Kidney capillary endothelial cell (primary cell): ENCODE measurements at places on chromosomes 2 and 18.

DNA sequence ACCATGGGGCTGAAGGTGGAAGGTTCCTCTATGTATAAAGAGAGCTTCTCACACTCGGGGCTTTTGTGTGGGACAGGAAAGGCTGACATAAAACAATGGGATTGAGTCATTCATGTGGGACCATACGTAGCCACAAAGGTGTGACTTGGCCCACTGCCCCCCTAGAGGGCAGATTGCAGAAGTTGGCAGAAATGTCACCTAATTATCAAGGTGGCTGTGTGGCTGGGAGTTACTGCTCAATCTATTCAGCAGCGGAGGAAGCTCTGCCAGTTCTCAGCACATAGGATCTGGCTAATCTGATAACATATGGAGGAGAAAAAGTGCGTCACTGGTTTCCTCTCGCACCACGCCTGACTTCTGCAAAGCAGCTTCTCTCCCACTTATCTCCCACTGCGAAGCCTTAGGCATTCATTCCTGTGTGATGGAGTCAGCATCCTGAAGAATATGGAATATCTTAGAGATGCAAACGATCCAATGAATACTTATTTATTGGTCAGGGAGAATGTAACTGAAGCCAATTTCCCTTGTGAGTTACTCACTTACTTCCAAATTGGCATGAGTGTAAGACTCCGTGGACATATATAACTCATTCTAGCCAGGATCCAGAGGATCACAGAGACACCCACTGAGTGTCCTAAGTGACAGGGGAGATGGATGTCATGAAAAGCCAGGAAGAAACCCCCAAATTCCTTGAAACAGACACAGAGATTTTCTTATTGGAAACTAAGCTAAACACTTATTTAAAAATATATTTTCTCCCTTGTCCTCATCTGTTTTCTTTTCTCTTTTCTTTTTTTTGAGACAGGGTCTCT is 344.8 kb downstream of the TGIF1 start:
- DNase-seq = peak; percentile 94

DNA sequence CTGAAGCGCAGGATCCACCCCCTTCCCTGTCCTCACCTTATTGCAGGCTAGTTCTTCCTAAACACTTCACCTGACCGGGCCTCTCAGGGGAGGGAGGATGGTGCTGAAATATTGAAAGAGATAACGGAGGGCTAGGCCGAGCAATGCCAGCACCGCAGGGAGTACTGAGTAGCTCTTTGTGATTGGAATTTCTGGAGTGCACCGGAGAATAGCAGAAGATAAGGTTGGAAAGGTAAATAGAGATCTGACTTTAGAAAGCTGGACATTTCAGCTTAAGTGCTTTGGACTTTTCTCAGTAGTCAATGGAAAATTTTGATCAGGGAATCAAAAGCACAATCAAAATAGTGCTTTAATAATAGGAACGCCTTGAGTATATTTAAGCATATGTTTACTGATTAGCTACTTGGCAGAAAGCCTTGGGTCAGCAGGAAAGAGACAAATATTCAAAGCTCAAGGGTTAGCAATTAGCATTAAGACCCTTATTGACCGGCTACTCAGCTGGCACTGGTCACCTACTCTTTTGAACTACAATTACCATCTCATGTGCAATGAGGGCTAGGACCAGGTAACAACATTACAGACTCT is 142.9 kb upstream of the NDUFV2 start:
- DNase-seq = no peak

DNA sequence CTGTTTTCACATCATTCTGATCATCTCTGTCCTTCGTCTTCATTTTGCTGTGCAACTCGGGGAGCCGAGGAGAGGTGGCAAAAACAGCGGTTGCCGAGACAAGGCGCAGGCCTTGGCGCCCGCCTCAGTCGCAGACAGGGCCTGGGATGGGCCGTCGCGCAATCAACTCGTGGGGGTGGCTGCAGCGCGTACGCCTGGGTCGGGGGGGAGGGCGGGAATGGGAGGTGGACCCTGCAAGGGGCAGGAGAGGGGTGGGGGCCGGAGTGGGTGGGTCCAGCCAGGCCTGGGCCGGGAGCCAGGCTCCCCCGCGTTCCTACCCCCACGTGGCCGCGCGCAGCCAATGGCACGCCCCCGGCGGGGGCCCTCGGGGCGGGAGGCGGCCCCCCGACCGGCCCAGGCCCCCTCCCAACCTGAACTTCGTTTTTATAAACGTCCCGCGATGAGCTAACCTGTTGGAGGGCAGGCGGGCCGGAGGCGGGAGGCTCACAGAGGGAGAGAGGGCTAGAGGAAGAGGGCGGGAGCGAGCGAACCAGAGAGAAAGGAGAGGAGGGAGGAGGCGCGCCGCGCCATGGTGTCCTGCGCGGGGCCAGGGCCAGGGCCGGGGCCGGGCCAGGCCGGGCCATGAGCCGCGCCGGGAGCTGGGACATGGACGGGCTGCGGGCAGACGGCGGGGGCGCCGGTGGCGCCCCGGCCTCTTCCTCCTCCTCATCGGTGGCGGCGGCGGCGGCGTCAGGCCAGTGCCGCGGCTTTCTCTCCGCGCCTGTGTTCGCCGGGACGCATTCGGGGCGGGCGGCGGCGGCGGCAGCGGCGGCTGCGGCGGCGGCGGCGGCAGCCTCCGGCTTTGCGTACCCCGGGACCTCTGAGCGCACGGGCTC is at the start of gene HOXD13:
Gene HOXD13 (plus strand): TSS at position 452 of the 875 bp plus-strand sequence. CDS start 170 bp downstream, at position 622.
- no peak for DNase-seq

DNA sequence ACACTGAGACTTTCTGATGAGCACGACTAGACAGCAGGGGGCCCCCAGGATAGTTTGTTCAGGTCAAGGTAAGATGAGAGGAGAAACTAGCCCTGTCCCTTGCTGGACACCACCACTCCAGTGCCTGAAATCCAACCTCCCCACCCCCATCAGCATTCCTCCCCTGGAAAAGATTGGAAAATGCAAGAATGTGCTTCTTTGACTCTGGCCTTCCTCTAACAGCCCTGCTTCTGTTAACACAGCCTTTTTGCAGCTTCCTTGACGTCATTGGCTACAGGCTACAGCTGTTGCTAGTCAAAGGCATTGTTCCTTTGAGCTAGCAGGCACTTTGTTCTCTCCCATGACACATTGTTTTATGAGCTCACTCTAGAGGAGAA is 20.1 kb upstream of the LTBP1 start:
- peak; percentile 71 for DNase-seq

DNA sequence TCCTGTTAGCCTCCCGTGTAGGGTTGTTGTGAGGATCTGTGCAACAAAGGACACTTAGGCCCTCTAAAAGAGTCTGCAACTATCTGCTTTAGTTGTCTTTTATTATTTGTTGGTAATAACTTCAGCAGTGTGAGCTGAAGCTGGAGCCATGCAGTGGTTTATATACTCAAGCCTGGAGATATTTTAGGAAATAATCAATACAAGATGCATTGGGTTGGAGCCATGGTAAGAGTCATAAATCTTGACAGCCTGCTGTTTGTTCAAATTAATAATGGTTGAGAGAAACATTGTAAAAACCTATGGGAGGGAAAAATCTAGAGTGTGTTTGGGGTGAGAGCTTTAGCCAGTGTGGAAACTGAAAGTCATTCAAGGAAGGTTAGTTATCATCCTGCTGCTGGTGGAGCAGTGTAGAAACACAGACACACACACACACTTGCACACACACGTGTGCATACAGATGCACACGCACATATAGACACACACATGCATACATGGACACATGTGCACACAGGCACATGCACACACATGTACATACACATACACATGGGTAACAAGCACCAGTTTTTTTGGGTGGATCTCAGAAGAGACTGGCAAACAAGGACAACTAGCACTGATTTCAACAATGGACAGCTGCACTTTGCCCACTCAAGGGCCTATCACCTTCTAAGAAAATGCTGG is 51.0 kb downstream of the ACOXL start:
- DNase-seq = no peak

DNA sequence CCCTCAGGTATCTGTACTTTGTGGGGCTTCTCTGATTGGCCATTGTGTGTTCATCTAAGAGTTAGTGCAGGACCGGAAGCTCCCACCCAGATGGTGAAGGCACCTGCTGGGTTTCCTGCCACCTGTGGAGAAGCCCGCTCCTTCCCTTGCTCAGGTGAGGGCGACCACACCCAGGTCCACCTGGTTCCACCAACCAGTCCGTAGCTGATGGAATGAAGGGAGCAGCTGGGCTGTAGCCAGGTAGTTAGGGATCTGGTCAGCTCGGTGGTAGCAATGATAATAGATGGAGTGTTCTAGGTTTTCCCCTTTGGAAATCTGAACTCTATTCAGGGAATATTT is 16.0 kb downstream of the SH3BP4 start:
- no peak for DNase-seq

DNA sequence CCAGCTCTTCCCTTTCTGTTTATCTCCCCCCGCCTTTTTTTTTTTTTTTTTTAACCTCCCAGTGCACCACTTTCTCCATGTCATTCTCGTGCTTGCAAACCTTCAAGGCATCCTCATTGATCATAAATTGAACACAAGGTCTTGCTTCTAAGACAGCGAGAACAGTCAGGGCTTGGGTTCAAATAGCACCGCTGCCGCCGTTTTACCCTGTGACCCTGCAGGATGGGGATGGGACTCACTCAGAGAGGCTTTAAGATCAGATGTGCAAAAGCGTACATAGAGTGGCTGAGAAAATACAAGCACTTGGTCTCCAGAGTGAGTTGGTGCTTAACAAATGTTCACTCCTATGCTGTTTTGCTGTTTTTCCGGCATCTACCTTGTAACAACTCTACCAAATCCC is 93.6 kb downstream of the TCF7L1 start:
- DNase-seq = no peak

GRCh38 chr2:44844651-44845270 is 96.7 kb upstream of the SIX3 start:
- DNase-seq = no peak

DNA sequence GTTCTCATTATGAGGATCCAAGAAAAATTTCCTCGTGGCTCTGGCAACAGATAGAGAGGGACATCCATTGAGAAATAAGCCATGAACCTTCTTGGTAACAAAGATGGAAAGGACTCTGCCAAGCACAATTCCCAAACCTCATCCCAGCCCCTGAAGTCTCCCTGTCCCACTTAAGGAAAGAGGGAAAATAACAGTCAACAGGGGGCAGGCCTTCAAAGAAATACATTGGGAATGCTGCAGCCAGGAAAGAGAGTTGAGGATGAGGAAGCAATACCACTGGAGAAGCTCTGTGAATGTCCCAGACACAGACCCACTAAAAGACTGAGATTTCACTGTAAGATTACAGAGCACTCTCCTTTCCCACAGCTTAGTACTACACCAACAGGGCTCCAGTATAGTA is 93.2 kb downstream of the CD226 start:
- no peak for DNase-seq

GRCh38 chr2:86344404-86344803 is 7.0 kb upstream of the REEP1 start:
- DNase-seq = no peak

GRCh38 chr18:10771053-10771709 is 245.4 kb downstream of the NAPG start:
- peak; percentile 24 for DNase-seq

GRCh38 chr2:237421542-237422116 is 7.7 kb upstream of the COL6A3 start:
- DNase-seq = peak; percentile 67

- no peak for DNase-seq
These were observed 1131.7 kb upstream of the LRRTM1 start for GRCh38 chr2:81436256-81436655.

DNA sequence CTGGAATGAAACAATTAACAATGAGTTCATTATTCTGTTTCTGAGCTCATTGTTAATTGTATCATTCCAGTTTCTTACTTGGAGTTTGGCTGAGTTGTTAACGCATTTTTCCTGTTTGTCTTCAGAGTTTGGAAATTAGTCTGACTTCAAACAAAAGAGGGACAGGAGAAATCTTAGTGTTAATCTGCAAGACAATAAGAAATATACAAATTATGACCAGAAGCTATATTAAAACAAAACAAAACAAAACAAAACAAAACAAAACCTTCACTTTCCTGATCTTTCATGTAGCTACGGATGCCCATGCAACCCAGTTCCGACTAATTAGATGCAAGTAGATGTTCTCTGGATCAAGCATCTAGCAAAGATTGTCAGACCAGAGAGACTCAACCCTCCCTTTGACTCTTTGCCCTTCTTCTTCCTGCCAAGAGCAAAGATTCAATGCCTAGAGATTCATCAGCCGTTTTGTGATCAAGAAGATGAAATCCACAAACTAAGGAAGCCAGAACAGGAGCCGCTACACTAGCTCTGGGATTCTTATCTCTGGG is 686.2 kb upstream of the FSHR start:
- no peak for DNase-seq

DNA sequence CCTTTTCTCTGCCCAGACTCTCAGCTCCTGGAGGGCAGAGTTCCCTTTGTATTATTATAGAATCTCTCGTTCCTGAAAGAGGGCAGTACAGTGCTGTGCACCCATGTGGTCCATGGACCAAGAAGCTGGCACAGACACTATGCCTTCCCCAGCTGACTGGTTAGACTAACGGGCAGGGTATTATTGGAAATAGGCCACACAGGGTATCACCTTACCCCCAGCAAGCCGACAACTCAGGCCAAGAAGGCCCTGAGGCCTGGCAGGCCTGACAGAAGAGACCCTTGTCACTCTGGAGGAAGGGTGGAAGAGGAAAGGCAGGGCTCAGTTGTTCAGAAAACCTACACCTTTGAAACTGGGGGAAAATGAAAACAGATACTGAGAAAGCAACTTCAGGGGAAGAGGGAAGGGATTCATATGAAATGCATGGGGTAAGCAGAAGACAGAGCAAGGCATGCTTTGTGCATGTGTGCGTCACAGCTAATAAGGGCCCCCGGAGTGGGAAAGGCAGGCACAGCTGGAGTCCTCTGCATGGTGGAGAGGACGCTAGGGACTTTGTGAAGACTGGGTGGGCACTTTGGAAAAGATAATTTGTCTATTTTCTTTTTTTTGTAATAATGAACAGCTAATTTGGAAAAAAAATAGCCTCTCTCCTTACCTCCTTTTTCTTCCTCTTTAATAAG is 476.8 kb upstream of the CELF4 start:
- DNase-seq = no peak

DNA sequence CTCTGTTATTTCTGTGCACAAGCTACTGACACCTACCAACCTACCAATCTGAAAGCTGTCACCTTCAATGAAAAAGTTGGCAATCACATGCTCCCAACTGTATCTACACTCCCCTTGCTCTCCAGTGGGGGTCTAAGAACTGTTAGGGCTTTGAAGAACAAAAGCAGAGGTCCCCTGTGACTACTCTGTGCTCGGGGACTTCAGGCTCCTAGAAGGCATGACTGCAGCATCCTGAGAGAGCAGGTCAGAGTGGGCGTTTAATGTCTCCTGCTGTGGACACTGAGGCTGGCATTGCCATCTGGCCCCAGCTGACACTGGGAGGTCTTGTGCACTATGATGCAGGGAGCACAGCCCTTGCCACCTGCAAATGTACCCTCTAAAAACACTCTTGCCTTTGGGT is 93.3 kb downstream of the ACTR2 start:
- DNase-seq = no peak

DNA sequence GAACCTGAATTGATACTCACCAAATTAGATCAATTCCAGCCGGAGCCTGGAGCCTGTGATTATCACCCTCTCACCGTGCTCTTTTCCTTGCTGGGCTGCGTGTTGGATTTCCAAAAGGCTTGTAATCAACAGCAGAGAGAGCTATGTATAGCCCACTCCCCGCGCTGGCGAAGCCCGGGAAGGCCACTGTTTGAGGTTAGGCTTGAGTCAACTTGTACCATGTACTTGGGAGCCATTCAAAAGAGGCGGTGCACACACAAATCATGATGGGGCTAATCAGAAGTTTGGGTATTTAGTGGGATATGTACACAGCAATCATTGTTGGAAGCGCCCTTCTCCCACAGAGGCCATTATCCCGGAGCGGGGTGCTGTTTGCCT is 151.6 kb downstream of the GLI2 start:
- DNase-seq = no peak

- DNase-seq = no peak
These were observed 1352.8 kb upstream of the SLC39A10 start for GRCh38 chr2:194304191-194304590.
